ENCODE measurements at places on chromosomes 5 and 9.

DNA sequence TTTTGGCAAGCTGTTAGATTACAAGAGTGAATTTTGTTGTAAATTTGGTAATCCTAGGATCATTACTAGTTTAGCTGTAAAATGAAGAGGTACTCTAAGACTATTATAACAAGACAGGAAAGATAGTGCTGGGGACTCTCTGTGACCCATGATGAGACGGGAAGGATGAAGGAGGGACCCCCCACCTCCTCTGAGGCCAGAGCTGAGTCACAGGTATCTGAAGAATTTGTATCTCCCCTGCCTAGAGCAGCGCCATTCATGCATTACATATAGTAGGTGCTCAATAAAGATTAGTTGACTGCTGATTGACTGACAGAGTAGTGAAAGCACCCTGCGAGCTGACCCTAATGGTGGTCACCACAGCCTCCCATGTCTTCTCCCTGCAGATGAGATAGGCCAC lies 202.8 kb downstream of the SNX18 start:
- no peak for DNase-seq

DNA sequence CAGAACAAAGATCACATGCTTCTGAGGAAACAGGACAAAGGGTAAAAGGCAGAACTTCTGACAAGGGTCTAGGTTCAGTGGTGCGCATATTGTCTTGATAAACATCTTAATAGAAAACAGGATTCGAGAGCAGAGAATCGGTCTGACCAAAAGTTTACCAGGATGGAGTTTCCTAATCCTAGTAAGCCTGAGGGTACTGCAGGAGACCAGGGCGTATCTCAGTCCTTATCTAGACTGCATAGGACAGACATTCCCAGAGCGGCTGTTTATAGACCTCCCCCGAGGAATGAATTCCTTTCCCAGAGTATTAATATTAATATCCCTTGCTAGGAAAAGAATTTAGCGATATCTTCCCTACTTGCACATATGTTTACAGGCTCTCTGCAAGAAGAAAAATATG lies 32.4 kb upstream of the TNFSF8 start:
- no peak for DNase-seq

DNA sequence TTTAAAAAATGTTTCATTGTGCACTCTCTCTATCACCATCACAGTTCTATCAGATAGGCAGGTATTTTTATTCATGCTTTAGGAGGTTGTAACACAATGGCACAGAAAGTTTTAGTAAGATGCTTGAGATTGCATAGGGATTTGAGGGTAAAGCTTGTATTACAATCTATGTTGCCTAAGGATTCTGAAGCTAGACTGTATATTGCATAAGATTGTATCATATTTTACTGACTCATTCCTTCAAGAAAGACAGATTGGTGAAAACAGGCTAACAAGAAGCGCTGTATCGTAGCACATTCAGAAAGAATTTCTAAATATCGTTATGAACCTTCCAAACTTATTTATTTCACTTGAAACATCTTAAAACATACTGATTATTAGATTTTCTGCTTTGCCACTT lies 577.7 kb downstream of the EBF1 start:
- no peak for DNase-seq

DNA sequence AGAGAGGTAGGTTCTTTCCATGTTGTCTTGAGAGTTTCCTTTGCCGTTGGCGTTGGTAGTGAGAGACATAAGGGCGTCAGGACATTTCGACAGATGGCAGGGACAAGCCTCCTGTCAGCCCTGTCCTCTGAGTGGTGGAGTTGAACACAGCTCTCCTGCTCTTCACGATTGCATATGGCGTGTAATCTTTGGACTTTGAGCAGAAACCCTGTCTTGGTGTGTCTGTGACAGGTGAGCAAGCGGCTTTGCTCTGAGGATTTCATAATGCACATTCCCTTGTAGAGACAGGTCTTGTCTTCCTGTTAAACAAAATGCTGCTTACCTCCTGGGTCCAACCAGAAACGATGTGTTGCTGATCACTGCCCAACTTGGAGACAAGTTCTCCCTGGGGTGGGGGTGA lies 146.5 kb downstream of the NXNL2 start:
- DNase-seq: no peak

- DNase-seq: no peak
Measured at GRCh38 chr5:147482706-147483180, 27.1 kb downstream of the DPYSL3 start.

GRCh38 chr5:121053055-121053985 lies 589.2 kb downstream of the PRR16 start:
- no peak for DNase-seq

- no peak for DNase-seq
Measured at GRCh38 chr5:66338828-66339227, 194.7 kb downstream of the SREK1 start.
